Fibroblast of skin of right biceps (primary cell): ENCODE measurements at places on chromosomes 2 and 18.

- DNase-seq = no peak
Measured at GRCh38 chr2:128196471-128196931, 105.5 kb downstream of the UGGT1 start.

DNA sequence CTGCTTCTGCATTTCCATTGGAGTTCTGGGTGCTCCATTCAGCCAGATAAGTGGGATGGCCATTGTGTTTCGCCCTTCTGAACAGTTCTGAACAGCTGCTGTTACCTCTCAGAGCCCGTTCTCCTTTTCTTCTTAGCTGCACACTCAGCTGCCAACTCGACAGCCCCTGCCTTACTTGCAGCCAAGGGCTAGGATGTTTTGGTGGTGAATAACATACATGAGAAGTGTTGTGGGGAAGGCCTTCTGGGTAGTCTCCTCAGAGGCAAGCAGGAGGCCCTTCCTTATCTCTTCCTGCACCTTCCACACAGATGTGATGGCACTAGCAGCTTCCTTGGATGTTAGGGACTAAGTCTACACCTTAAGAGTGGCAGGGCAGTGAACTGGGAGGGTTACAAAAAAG, 138.4 kb upstream of the NOSTRIN start:
- no peak for DNase-seq

DNA sequence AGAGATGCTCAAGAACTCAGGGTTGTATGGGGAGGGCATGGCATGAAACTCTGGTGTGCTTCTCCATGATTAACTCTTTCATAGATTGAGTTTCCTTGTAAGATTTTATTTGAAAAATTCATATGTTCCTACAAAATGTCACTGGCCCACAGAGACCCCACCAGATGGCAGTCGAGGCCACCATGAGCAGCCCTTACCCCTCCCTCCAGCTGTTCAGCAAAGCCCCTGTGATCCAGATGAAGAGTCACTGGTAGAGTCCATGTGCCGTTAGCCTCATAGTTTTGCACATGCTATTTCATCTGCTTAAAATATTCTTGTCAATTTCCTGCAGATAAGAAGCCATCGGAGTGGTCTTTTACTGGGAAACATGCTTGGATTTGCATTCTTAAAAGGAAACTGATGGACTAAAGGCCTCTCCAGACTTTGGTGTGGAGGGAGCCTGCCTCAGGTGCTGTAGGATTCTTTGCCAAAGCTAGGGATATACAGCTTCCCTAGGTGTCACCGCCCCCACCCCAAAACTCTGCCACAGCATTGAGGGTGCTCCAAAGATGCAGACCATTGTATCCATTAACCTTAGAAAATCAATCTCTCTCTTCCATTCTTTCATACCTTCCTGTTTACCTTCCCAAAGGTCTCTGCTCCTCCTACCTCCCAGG, 18.8 kb downstream of the ZNF385B start:
- DNase-seq = peak; percentile 15

GRCh38 chr2:203853271-203853670, 14.3 kb upstream of the CTLA4 start:
- no peak for DNase-seq
